ENCODE measurements at places on chromosomes 1 and 21.

DNA sequence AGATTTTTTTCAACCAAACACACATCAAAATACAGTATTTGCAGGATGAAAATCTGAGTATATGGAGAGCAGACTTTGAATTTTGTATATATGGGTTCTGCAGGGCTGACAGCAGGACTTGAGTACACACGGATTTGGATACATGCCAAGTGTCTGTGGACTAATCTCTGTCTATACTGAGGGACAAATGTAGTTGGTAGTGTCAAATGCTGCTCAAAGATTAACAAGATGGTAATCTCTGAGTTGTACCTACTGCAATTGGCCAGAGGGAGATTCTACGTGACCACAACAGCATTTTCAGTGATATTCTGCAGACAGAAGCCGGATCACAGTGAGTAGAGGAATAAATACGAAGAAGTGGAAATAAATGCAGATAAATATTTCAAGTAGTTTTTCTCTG, 43.4 kb downstream of the SHCBP1L start:
- DNase-seq = no peak

DNA sequence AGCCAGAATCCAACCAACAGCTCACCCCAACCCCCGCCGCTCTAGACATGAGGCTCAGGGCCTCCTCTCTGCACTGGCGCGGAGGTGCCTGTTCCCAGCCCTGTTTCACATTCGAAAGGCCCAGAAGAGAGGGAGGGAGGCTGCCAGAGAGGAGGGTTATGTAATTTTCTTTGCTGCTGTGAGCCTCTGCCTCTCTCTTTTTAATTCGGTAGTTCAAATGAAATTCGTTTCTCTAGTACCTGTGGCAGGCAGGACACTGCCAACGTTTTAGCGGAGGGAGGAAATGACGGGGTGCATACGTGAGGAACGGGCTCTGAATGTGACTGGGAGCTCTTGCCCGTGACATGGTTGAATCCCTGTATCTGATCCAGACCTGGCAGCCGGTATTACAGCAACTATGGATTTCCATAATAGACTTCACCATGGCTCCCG, 9.4 kb downstream of the PRDM16 start:
- no peak for DNase-seq

DNA sequence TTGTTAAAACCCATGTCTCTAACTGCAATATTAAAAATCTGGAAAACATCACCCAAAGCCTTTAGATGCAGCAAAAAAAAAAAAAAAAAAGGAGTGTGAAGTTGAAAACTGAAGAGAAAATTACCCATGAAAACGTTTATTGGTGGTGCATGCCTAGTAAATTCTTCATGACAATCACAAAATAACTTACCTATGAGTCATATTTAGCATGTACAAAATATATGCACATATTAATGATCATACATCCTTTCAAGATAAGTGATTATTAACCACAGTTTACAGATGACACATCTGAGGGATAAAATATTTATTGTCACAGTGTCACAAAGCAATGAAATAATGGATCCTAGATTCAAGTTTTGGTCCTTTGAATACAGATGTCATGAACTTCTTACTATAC, 505.2 kb upstream of the NR5A2 start:
- no peak for DNase-seq

DNA sequence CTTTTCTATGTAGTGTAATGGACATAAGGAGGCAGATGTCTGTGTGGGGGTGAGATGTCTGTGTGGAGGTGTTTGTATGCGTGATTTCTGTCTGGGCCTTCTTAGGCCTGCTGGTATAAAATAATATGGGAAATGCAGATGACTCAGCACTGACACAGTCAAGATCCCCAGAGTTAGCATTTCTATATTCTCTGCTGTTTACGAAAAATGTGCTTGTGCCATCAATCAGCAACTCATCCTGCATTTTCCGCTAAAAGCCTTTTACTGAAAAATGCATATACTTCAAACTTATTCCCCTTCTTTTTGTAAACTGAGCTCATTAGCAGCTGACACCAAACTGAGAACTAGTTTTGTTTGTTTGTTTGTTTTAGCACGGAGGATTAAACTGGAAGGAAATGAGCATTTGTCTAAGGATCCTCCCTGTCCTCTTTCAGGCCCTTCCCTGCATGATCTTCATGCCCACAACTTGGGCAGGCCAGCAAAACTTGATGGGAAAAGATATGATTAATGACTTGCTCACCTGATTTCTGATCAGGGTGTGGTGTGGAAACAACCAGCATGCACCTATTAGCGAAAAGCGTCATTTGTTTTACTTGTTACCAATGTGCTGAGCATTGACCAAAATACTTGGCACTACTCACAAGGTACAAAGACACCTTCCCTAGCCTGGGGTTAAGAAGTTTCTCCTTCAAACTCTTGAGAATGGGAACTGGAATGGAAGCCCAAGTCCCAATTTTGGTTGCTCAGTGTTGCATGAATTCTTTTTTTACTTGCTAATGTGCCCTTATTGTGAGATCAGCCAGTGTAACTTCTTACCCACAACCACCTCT, 77.4 kb downstream of the NDUFS5 start:
- peak; percentile 52 for DNase-seq

- no peak for DNase-seq
These were observed 35.4 kb downstream of the CLCA1 start for GRCh38 chr1:86504137-86504479.

- DNase-seq = no peak
These were observed 980 bp upstream of the CLDN19 start for GRCh38 chr1:42740851-42741580.

GRCh38 chr1:31837451-31838158, 21.8 kb upstream of the SPOCD1 start:
- DNase-seq = no peak

GRCh38 chr1:51989582-51990477, 670 bp downstream of the RAB3B start:
- DNase-seq = no peak

DNA sequence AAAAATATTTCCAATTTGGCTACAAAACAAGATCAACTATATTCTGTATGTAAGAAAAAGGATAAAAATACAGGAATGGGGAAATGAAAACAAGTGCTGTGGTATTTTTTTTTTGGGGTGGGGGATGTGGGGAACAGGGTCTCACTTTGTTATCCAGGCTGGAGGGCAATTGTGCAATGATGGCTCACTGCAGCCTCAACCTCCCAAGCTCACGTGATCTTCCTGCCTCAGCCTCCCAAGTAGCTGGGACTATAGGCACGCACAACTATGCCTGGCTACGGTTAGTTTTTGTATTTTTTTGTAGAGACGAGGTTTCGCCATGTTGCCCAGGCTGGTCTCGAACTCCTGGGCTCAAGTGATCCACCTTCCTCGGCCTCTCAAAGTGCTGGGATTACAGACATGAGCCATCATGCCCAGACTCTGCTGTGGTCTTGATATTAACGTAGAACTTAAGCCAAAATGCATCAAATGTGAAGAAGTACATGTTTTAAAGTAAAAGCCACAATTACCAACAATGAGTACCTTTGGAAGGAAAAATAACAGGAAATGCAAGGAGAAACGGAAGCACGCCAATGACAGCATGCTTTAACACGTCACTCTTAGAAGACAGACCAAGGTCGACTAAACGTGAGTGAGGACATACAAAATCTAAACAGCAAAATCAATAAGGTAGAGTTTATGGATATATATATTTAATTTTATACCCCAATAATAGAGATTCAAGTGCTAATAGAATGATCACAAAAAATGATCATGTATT, 8.8 kb upstream of the ABCB10 start:
- no peak for DNase-seq

- DNase-seq = no peak
These were observed 12.2 kb downstream of the SLC37A1 start for GRCh38 chr21:42525676-42526378.

Measured in skeletal muscle cell (primary cell).